ENCODE measurements at places on chromosomes 7 and 10.
A peak's percentile ranks its signal among the peaks of the same experiment; 100 is the strongest.

GRCh38 chr10:64773357-64773756 lies 1252.2 kb downstream of the REEP3 start:
- DNase-seq, result no peak

- DNase-seq, result peak; percentile 65
Observed at GRCh38 chr7:150405584-150406311, 26.6 kb downstream of the ZNF775 start.

GRCh38 chr10:125089469-125089868 lies 70.9 kb downstream of the CTBP2 start:
- no peak for DNase-seq

DNA sequence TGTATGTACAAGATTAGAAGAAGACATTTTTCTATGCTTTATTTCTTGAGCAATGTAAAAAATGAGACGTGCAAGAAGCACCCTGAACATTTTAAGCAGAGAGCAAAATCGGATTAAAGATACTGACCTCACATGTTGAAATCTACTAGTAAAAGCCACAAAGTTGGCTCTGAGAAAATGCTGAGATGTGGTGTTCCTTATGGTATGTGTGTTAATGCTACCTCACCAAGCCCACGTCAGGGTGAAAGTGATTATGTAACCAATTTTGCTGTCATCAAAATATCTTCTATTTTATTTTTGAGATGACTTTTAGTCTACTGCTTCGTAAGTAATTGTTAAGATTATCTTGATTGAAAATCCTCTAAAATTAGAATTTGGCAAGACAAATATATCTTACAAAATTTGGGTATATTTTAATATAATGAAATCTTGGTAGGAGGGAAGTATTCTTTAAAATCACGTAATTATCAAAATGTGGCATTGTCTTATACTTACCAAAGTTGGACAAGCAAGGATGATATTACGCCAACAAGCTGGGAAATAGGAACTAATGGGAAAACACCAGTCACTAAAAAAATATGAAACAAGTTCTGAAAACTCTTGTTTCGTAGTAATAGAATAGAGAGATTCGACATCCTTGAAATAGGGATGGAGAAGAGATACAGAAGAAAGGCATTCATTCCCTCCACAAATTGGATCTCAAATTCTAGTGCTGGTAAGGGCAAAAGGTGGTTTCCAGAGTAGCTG lies 5.8 kb downstream of the ADO start:
- no peak for DNase-seq

- DNase-seq, result no peak
Observed at GRCh38 chr10:1475098-1475591, 262.2 kb downstream of the ADARB2 start.

DNA sequence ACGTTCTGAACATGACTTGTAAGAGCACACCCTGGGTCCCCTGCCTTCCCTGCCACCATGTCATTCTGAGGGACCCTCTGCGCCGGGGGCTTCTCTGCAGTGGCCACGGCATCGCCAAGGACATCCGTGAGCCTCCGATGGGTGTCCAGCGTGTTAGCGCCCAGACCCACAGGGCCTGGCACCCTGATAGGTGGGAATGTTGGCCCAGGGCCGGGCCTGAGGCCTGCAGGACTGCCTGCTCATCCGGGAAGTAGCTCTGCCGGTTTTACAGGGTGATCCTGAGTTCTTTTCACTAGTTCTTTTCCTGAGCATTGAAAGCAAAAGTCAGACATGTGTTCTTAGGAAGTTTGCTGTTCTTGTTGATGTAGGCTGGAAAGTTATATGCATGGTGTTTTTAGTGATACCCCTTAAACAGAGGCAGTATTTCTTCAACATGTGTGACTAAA lies 54.5 kb downstream of the WDR37 start:
- DNase-seq, result no peak

- no peak for DNase-seq
Observed at GRCh38 chr7:25095516-25096345, 29.3 kb downstream of the CYCS start.

GRCh38 chr10:101229266-101230182 lies at the start of gene LBX1:
Gene LBX1 (minus strand): TSS chr10:101229463. CDS start chr10:101228815, 648 bp downstream.
- DNase-seq, result no peak

- no peak for DNase-seq
Observed at GRCh38 chr7:33841705-33842129, 63.6 kb upstream of the BMPER start.

DNA sequence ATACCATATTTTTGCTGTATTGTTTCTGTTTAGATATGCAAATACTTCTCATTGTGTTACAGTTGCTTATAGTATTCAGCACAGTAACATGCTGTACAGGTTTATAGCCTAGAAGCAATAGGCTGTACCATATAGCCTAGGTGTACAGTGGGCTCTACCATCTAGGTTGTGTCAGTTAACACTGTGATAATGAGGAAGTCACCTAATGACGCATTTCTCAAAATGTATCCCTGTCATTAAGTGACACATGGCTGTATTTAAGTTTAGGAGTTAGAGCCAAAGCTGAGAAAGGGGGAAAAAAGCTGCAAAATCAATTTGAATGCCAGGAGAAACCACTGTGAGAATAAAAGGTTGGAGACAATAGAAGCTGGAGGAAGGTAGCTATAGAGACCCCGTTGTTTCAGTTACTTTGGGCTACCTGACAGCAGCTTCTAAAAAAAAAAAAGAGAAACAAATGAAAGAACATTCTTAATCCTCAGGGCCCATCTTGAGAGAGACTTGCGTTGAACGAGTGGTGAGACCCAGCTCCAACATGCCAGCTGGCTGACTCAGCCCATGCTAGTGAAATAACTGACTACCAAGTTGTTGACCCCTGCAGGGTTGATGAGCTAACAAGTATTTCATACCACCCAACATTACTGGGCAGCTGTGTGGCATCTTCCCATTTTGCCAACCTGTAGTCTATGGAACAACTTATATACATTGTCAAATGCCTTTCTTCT lies 8.7 kb downstream of the STARD3NL start:
- no peak for DNase-seq

- DNase-seq, result no peak
Observed at GRCh38 chr10:132776186-132776585, 9.8 kb downstream of the NKX6-2 start.

- no peak for DNase-seq
Observed at GRCh38 chr7:69773535-69774225, 175.4 kb downstream of the AUTS2 start.

DNA sequence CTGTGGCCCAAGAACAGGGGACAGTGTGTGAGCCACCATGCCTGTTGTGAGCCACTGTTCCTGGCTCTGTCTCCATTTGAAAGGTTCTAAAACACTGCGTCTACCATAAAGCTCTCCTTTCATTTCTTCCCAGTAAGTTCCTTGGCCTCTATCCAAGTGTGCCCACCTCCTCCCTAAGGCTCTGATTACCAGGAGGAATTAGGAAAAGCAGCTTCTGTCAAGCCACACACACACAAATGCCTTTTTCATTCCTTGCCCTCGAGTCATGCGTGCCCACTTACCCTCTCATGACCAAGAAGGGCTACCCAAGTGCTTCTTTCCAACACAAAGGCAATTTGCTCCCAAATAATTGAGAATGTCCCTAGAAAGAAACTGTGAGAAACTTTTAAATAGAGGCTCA lies 70.8 kb upstream of the PARD3 start:
- no peak for DNase-seq

DNA sequence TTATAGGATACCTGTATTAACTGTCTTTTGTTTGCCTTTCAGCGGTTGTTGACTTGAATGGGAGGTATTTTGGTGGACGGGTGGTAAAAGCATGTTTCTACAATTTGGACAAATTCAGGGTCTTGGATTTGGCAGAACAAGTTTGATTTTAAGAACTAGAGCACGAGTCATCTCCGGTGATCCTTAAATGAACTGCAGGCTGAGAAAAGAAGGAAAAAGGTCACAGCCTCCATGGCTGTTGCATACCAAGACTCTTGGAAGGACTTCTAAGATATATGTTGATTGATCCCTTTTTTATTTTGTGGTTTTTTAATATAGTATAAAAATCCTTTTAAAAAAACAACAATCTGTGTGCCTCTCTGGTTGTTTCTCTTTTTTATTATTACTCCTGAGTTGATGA lies 26.6 kb downstream of the RBM17 start:
- no peak for DNase-seq

GRCh38 chr10:45602082-45602730 lies 70.4 kb downstream of the ZFAND4 start:
- DNase-seq, result no peak

DNA sequence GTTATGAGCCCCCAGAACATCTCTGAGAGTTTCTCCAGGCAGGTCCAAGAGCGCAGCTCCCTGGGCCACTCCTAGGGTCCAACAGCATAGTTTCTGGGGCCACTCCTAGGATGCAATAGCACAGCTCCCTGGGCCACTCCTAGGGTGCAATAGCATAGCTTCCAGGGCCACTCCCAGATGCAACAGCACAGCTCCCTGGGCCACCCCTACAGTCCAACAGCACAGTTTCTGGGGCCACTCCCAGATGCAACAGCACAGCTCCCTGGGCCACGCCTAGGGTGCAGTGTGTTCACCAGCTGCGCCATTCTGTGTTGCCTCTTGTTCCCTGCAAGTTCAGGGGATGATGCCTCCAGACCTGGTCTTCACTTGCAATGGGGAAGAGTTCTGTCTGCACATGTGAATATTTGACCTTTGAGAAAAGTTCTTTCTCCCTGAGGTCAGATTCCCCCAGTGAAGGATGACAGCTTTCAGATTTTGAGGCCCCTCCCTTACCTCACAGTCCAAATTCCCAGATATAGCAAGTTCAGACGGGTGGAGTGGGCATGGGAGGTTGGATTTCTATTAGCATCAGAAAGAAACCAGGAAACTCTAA lies 43.0 kb upstream of the LEP start:
- DNase-seq, result no peak

DNA sequence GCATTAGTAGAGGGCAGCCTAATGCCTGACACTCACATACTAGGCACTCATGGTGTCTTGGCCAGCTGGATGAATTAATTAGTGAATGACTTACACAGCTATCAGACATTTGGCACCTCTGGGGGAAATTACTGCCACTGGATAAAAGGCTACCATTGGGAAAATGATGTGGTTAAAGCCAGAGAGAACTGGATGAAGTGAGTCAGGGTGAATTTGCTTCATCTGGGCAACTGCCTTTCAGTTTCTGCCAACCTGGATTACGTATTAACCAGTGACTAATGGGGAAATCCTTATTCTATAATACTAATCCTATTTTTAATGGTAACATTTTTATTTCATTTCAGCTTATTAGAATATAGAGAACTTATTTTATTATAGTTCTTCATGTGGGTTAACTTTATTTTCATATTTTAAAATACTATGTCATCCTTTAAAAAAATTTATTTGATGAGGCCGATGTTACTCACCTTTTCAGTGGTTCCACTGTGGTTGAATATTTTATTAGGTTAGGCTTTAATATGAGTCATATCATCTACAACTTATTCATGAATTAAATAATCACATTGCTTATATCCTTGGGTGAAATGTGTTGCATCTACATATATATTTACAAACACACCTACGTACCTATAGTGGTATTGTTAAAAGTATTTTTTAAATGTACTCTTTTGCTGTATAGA lies 85.6 kb upstream of the CAPZA2 start:
- no peak for DNase-seq

GRCh38 chr7:131341690-131342089 lies 14.0 kb downstream of the MKLN1 start:
- no peak for DNase-seq

GRCh38 chr10:46037107-46037825 lies 6.8 kb upstream of the NCOA4 start:
- no peak for DNase-seq

DNA sequence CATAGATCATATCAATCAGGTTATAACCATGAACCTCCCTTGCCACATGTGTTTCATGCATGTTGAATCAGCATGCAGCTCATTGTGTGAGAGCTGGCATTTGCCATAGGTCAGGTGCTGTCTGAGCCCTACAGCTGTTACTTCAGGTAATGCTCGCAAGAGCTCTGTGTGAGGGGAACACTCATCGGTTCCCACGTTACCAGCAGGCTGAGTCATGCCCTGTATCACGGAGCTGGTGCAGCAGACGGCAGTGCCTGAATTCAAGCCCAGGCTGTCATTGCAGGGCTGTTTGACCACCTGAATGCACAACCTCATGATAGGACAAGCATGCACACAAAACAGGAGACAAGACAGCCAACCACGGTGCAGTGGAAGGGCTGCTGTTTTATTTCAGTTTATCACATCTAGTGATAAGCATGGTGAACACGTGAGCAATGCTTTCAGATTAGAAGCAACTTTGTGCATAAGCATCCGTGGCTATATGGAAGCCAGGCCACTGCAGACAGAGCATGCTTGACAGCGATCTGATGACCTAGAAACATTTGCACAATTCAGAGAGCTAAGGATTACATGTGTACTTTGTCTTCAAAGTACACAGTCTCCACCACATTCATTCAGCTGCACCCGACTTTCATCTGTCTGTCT lies 56.4 kb upstream of the PFKP start:
- peak; percentile 14 for DNase-seq

DNA sequence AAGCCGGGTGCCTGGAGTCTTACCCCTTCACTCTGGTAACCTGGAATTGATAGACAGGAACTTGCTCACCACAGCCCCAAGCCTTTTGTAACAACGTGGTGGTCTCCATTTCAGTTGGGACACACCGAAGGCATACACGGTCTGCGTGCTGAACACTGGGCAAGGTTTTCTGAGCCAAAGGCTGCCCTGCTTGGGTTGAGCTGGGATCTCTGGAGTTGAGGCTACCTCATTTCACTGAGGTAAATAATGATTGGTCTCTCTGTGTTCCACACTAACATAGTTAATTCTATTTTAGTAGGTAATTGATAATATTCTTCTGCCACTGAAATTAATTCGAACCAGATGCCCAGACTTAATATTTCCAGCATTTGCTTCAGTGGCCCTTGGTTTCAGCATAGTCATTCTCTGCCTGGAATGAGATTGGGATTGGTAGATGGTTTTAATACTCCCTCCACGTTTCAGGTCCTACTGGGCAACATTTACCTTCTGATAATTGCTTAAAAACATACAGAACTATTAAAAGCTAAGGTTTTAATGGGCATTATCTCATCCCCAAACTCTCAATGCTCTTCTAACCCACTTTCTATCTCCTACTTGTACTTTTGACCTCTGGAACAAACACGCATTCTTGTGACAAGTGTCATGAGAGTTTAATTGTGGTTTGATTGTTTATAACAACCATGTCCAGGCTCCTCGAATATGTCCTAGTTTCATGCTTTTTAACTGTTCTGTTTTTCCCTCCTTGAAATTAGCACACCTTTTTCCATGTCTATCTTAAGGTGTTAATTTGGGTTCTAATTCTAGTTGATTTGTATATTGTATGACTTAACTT lies 202.3 kb upstream of the KLF6 start:
- no peak for DNase-seq

DNA sequence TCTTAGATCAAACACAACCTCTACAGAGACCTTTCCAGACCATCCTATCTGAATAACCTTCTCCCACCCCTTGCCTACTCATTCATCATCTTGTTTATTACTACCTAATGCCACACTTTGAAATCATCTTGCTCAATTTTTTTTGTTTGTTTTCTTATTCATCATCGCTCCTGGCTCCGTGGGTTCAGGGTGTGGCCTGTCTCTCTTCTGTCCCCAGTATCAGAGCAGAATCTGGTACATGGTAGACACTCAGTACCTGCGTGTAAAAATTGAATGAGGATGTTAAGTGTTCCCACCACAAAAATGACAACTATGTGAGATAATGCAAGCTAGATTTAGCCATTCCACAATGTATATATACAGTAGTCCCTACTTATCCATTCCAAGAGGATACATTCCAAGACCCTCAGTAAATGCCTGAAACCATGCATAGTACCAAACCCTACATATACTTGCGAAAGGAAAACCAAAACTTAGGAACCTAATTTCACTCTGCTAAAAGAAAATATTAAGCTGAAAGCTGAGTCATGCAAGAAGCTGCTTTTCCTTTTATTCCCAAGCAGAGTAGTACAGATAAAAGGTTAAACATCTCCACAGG lies 72.1 kb upstream of the SEC61G start:
- no peak for DNase-seq

- no peak for DNase-seq
Observed at GRCh38 chr10:124558339-124559321, 97.0 kb downstream of the LHPP start.

Measured in activated CD4-positive, alpha-beta T cell treated with anti-CD3 and anti-CD28 coated beads for 36 hours (primary cell).